Prostate gland (tissue), 2 donors: ENCODE measurements at places on chromosomes 12 and 14. TPM values are rescaled to one million over a fixed set of nuclear protein-coding genes. Genes with fewer than 3 reads are reported as not detected.

- DNase-seq, result no peak
Measured at GRCh38 chr12:106918746-106919145, 37.0 kb upstream of the TMEM263 start.

GRCh38 chr12:132550830-132551640 is 59.3 kb downstream of the LRCOL1 start:
- DNase-seq, result no peak

GRCh38 chr12:14878488-14878887 is 7.2 kb downstream of the MGP start:
- DNase-seq, result no peak

DNA sequence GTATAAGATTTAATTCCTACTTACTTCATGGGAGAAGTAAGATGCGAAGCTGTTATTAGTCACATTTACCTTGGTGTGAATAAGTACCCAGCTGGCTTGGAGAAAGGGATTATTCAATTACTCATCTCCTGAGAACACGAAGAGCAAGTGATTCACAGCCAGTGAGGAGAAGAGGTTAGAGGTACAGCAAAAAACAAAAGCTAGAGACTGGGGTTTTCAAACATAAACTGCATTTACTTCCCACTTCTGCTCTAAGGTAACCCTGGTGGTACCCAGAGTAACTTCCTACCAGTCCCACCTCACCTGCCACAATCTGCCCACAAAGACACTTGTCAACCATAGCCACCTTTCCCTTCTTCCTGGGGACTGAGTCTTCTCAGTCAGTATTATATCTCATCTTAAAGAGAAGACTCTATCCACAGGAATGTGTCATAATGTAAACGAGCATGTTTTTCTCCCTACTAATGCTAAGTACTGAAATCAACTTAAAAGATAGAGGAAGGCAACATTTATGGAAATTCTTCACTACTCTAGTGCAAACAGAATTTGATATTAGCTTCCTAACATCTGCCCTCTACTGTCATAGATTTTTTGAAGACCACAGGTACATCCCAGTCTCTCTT is 6.0 kb upstream of the IL22 start:
- no peak for DNase-seq

DNA sequence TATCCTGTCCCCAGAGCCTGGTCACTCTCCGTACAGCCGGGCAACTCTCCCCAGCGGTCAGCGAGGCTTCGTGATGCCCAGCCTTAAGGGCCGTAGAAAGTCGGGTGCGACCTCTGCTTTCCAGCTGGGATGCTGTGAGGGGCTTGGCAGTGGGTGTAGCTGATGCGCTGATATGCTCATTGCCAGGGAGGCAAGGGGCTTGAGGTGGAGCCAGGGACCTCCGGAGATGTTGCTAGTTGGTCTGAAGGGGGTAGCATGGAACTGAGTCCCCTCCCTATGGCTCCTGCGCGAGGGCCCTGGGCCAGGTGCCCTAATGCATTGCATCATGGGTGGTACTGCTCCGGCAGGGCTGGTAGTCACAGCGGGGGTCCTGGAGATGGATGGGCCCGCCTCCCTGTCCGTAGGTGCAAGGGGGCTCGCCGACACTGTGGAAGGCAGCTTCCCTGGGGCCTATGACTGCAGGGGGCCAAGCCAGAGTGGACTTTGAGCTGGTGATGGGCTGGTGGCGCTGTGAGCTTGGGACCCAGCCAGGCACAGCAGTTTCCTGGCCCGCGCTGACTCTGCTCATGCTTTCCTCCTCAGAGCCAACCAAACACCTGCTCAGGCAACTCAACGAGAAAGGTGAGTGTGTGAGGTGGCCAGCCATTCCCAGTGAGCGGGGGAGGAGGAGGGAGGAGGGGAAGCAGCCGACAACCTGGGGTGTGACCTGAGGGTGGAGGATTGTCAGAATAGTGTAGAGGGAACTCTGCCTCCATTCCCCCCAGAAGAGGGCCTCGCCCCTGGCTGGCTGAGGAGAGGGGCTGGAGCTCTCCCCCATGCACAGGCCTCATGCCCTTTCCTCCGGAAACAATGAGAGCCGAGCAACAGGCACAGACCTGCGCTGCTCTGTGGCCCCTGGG is 32.3 kb downstream of the PLEKHG3 start:
- DNase-seq, result peak; percentile 46

GRCh38 chr12:48000878-48001504 is 3.3 kb downstream of the COL2A1 start:
- DNase-seq, result no peak

GRCh38 chr12:9240776-9241175 is 32.6 kb upstream of the PZP start:
- no peak for DNase-seq

DNA sequence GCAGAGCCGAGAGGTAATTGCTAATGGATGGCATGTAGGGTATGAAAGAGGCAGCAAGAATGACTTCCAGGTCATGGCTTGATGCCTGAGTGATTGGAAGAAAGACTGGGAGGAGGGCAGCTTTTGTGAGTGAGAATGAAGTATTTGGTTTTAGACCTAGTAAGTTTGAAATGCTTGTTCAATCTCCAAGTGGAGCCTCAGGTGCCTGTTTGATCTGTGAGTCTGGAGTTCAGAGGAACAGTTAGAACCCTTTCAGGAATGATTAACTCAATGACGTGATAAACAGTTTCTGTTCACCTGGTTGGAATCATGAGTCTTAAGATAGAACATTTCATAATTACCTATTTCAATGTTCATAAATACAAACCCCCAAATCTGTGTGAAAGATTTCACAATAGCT is 10.4 kb downstream of the KCNJ8 start:
- no peak for DNase-seq

- peak; percentile 74 for DNase-seq
Measured at GRCh38 chr12:92143686-92144630, 1.7 kb downstream of the BTG1 start.

DNA sequence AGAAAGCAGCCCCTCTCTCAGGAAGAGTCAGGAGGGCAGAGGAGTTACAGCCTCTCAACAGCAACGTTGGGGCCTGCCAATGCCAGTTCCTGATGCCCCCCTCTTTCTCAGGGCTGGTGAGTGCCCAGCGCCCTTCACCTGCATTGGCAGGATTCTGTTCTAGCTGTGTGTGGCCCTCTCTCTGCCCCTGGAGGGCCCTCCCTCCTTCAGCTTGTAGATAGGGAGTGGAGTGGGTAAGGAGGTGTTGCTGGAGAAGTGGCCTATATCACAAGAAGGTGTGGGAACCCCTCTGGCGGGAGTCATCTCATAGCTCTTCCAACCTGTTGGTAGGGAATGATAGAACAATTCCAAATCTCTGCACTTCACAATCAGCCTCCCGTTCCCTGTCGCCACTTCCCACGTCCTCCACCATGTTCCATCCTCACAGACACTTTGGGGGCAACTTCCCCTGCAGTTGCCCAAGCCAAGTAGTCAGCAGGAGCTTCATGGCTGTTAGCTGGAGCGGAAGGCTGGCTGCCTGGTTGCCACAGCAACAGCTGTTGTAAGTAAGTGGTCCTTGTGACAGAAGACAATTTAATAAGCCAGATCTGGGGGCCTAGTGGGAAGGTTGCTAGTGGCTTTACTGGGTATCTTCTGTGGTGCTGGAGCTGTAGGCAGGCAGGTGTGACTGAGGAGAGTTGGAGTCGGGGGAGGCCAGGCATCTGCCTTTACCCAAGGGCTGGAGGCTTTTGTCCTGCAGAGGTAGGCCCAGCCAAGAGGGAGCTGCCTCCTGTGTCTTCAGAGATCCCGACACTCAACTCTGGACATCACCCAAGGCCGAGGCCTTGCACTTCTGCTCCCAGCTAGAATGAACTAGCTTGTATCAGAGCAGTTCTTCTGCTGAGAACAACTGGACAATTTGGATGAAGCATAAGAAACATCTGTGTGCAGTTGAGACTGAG is 38.4 kb downstream of the GALNT16 start:
- DNase-seq, result no peak

DNA sequence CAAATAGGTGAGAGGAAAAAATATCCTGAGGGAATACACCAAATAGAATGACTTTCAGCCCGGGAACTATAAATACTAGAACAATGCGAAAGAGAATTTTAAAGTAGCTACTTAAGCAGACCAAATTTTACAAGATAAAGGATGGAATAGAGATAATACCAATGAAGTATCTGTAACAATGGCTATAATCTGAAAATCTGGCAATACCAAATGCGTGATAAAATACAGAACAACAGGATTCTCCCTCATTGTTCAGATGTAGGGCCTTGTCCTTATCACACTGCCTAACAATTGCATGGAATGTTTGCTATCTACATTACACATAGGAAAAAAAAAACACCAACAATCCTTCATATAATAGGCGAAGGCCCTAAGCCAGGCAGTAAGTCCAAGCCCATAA is 815.4 kb upstream of the MDGA2 start:
- no peak for DNase-seq

DNA sequence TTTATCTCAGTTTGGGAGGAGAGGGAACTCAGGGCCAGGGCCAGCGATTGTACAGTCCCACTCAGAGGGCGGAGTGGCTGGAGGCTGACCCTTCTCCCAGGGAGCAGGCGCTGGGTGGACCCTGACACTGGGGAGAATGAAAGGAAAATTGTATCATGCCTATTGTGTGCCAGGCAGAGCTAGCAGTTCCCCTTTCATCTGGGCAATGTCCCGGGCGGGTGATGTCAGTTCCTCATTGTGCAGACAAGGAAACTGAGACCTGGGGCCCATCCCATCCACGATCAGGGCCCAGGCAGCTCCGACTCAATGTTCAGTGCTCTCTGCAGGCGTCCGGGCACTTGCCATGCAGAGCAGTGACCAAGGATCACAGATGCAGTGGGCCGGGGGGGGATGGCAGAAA is 101.9 kb upstream of the RTL1 start:
- DNase-seq, result no peak

GRCh38 chr14:75150150-75150549 is 23.3 kb upstream of the NEK9 start:
- DNase-seq, result no peak

DNA sequence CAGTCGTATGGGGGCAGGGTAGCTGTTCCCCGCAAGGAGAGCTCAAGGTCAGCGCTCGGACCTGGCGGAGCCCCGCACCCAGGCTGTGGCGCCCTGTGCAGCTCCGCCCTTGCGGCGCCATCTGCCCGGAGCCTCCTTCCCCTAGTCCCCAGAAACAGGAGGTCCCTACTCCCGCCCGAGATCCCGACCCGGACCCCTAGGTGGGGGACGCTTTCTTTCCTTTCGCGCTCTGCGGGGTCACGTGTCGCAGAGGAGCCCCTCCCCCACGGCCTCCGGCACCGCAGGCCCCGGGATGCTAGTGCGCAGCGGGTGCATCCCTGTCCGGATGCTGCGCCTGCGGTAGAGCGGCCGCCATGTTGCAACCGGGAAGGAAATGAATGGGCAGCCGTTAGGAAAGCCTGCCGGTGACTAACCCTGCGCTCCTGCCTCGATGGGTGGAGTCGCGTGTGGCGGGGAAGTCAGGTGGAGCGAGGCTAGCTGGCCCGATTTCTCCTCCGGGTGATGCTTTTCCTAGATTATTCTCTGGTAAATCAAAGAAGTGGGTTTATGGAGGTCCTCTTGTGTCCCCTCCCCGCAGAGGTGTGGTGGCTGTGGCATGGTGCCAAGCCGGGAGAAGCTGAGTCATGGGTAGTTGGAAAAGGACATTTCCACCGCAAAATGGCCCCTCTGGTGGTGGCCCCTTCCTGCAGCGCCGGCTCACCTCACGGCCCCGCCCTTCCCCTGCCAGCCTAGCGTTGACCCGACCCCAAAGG is 804 bp downstream of the GAPDH start:
- DNase-seq, result peak; percentile 60

GRCh38 chr12:73210548-73211204 is 938.5 kb downstream of the TRHDE start:
- no peak for DNase-seq

DNA sequence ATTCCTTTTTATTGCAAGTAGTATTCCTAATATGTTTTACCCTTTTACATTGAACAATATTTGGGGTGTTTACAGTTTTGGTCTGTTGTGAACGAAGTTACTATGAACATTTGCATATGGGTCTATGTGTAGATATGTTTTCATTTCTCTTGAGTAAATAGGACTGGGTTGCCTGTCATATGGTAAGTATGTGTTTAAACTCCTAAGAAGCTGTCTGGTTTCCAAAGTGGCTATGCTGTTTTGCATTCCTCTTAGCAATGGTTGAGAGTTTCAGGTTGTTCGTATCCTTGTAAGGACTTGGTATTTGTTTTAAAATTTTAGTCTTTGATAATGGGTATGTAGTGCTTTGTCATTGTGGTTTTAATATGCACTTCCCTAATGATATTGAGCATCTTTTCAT is 6.3 kb downstream of the METAP2 start:
- no peak for DNase-seq

DNA sequence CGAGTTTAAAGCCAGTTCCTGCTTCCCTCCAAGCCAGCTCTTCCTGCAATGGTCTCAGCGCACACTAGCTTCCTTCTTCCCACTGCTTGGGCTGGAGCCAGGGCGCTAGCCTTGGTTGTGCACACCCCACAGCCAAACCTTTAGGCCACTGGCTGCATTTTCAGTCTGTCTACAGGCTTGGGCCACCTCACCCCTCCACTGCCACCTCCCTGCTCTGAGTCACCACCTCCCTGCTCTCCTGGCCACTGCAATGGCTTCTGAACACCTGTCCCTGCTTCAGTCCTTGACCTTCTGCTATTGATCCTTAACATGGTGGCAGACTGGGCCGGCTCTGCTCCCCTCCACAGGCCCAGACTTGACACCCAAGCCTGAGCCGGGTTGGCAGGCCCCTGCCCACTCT is 151.1 kb downstream of the RBM19 start:
- DNase-seq, result no peak

DNA sequence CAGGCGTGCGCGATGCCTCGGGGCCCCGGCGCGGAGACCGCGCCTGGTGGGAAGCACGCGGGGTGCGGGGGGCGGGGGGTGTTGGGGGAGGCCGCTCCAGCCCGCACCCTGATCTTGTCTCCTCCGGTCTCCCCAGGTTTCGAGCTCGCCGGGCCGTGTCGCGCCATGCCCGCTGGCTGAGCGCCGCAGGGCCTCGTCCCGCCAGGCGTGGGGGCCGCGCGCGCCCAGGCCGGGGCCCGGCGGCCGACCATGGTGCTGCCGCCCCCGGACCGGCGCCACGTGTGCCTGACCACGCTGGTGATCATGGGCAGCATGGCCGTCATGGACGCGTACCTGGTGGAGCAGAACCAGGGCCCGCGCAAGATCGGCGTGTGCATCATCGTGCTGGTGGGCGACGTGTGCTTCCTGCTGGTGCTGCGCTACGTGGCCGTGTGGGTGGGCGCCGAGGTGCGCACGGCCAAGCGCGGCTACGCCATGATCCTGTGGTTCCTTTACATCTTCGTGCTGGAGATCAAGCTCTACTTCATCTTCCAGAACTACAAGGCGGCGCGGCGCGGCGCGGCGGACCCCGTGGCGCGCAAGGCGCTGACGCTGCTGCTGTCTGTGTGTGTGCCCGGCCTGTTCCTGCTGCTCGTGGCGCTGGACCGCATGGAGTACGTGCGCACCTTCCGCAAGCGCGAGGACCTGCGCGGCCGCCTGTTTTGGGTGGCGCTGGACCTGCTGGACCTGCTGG is 2.4 kb downstream of the TMEM121 start:
- DNase-seq, result no peak

- DNase-seq, result no peak
Measured at GRCh38 chr12:114342656-114343055, 63.3 kb downstream of the TBX5 start.

The SRRM4 gene
- 0.05 TPM for total RNA-seq

The LMO3 gene
- 9.6 TPM for total RNA-seq

The CEBPE gene
- total RNA-seq, result not detected

The ADAMTS20 gene
- total RNA-seq, result not detected

The TROAP gene
- total RNA-seq, result 0.46 TPM

The PLEKHD1 gene
- 0.27 TPM for total RNA-seq

The MEG3 gene
- 21.9 TPM for total RNA-seq

The MYF6 gene
- total RNA-seq, result 2.5 TPM

The C12orf54 gene
- total RNA-seq, result not detected

The DCN gene
- 104 TPM for total RNA-seq

The CELA1 gene
- total RNA-seq, result not detected

The TPH2 gene
- not detected for total RNA-seq

The CD69 gene
- 1.9 TPM for total RNA-seq

The HSPA2 gene
- total RNA-seq, result 59.9 TPM

The DEPDC4 gene
- total RNA-seq, result 5.5 TPM
